Suppressor macrophage (primary cell): ENCODE measurements at places on chromosomes 3 and 15.

- no peak for DNase-seq
Observed at GRCh38 chr3:72335458-72336095, 512.7 kb downstream of the SHQ1 start.

DNA sequence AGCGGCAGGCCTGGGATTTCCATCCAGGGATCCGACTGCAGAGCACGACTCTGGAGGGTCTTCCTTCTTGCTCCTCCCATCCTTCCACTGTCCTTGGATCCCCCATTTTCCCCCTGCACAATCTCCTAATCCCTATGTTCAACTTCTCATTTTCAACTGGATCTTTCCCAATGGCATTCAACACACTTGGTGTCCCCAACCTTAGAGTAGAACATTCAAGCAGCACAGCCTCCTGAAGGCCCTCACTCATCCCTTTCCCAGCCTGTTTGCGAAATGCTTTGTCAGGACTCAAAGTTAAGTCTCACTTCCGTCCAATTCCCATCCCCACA is 32.3 kb downstream of the RPN1 start:
- DNase-seq = no peak

DNA sequence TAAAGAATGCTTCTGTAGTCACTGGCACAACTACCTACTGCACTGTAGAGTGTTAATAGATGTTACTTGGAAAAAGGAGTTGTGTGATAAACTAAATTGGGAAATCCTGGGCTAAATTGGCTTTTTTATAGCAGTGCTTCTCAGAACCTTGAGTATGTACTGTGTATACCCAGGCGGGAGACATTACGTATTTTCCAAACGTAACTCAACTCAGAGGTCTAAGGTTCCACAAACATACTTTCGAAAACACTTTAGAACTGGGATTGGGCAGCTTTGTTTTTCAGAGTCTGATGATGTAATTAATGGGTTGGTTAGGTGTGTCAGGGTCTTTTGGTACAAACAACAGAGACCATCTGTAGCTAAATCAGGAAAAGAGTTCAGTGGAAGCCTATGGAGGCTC is 53.5 kb upstream of the CHST2 start:
- DNase-seq = no peak

DNA sequence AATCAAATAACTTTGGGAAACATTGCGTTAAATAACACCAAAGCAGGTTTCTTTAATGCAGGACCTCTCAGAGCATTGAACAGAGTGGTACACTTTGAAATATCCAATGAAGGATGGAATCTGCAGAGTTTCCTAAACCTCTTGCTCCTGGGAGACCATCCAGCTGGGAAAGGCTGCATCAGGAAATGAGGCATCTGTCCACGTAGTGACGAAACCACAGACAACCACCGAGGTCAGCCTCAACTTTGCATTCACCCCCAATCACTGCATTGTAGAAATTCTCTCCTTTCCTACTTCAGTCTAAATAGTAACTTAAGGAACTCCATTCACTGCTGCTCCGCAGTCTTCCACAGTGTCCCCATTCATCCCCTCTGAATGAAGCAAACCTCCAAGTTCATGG is 41.5 kb upstream of the CDV3 start:
- no peak for DNase-seq
